ENCODE measurements at places on chromosomes 16 and 17. TPM values are rescaled to one million over a fixed set of nuclear protein-coding genes. Genes with fewer than 3 reads are reported as not detected.

UBN1 gene
- 79.9 TPM for total RNA-seq

ABCC3 gene
- total RNA-seq: 1.6 TPM

DNA sequence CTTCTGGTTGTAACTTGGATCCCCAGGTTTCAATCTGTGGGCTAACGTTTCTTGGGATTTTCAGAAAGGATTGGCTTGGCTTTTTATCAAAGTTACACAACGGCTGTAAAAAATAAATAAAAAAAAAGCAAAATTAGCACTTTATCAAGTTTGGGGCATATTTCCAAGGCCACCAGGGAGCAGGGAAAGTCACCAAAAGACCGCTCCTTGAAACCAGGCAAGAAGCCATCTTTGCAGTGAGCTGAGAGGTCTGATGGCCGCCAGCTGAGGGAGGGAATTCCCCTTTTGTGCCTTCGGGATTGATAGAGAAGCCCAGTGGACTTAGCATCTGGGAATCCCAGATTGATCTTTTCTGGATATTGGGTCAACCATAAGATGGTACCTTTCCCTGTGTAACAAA, 192.2 kb downstream of the WWOX start:
- DNase-seq: no peak

DNA sequence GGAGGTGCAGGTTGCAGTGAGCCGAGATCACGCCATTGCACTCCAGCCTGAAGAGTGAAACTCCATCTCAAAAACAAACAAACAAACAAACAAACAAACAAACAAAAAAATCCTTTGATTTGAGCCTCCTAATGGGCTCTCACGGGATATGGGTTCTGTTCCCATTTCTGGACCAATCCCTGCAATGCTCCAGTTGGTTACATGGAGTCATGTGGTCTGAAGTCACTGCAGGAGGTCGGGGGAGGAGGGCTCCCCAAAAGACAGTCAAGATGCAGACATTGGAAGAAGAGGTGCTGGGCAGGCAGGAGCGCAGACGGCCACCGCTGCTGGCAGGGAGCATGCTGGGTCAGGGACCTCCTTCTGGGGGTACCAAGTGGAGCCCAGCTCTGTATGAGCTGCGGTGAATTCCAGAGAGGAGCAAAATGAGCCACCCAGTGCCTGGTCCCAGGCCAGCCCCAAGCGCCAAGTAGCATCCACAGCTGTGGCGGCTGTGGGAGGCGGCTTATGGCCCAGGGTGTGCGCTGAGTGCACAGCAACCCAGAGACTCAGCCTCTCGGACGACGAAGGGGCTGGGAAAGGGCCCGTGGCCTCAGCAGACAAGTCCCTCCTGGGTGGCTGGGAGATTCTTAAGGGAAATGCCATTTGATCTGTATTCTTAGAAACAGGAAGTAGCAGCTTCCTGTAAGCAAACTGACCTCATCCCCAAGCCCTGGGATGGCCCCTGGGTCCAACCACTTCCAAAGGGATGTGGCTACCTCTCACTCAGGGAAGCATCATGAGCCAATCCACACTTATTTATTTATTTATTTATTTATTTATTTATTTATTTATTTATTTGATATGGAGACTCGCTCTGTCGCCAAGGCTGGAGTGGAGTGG, 19.6 kb upstream of the ATP2A3 start:
- no peak for DNase-seq

NUPR1 gene
- not detected for total RNA-seq

Data from natural killer cell (primary cell).